GF-D8 (cell line): ENCODE measurements at places on chromosomes 7 and 10.

DNA sequence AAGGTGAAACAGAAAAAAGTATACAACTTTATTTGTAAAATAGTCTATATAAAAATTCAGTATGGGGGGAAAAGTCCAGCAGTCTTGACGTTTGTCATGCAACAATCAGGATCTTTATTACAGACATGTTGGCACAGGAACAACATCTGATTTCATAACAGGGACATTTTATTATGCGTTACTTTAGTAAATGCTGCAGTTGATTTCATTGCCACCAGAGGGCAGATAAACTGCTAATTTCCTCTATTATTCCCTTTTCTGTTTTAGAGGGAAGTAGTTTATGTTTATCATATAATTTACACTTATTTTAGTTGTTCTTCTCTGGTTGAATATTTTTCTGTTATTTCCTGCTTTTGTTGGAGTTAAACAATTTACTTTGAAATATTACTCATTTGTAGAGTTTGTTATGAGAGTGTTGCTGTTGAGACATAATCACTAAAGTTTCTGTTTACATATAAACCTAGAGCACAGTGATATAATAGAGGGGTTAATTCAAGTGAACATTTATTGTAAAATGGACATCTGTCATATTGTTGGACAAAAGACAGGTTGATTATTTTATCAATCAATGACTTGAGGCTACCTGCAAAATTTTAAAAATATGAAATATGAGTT lies 3.3 kb downstream of the PLXDC2 start:
- no peak for DNase-seq

GRCh38 chr10:62384057-62384446 lies 9.9 kb downstream of the ZNF365 start:
- no peak for DNase-seq

DNA sequence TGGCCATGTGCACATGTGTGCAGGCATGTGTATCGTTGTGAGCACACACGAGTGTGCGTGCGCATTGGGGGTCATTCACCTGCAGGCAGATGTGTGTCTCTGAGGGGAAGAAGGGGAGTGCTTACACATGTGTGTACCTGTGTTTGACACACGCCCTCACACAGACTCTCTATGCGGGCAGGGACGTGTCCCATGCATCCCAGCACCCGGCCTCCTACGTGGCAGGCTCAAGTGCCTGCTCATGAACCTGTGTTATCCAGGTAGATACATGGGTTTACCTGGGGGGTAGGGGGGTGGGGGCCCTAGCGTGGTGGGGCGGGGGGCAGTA lies 18.6 kb downstream of the KCP start:
- no peak for DNase-seq

GRCh38 chr10:79940431-79940830 lies 8.5 kb downstream of the SFTPD start:
- no peak for DNase-seq

GRCh38 chr7:143046426-143046851 lies 5.7 kb upstream of the OR6V1 start:
- DNase-seq, result no peak
